T-helper 2 cell treated with Interferon-gamma antibody and Interleukin-4, amounts not matched to agents 100 ng/mL and 5 ng/mL, for 36 hours (primary cell): ENCODE measurements at places on chromosomes 12 and 14. TPM values are rescaled to one million over a fixed set of nuclear protein-coding genes. Genes with fewer than 3 reads are reported as not detected.

CBLN3 gene
- total RNA-seq = 5.0 and 5.5 TPM in 2 replicates

GARIN6 gene
- not detected in 2 replicates for total RNA-seq

KSR2 gene
- 0.02 and 0.05 TPM in 2 replicates for total RNA-seq

NPAS3 gene
- not detected in 2 replicates for total RNA-seq

OTOGL gene
- not detected in 2 replicates for total RNA-seq

TMEM119 gene
- 0.30 and 0.41 TPM in 2 replicates for total RNA-seq

ART4 gene
- total RNA-seq = not detected in 2 replicates

TEAD4 gene
- total RNA-seq = 1.8 and 2.7 TPM in 2 replicates

TAPBPL gene
- 45.8 and 49.0 TPM in 2 replicates for total RNA-seq

MYF5 gene
- not detected in 2 replicates for total RNA-seq

FRMD6 gene
- 4.5 and 5.0 TPM in 2 replicates for total RNA-seq

RNASE7 gene
- total RNA-seq = not detected in 2 replicates

LBHD2 gene
- total RNA-seq = not detected in 2 replicates

OR4K2 gene
- not detected in 2 replicates for total RNA-seq

DEGS2 gene
- 0.14 TPM in 1 of 2 replicates, not detected in the other for total RNA-seq

TAS2R14 gene
- total RNA-seq = 3.2 and 4.1 TPM in 2 replicates

GNPTAB gene
- total RNA-seq = 62.3 and 64.5 TPM in 2 replicates

MMP19 gene
- total RNA-seq = 0.05 TPM in 1 of 2 replicates, not detected in the other

C14orf132 gene
- 0.41 and 0.48 TPM in 2 replicates for total RNA-seq

ZNF385A gene
- 0.57 and 0.70 TPM in 2 replicates for total RNA-seq

SAMD15 gene
- 0.07 and 0.23 TPM in 2 replicates for total RNA-seq

PAX9 gene
- not detected in 2 replicates for total RNA-seq

MYO1H gene
- not detected in 2 replicates for total RNA-seq

IL22 gene
- not detected in 2 replicates for total RNA-seq

LGR5 gene
- total RNA-seq = not detected in 2 replicates

RDH12 gene
- not detected in 2 replicates for total RNA-seq

OR6S1 gene
- not detected in 2 replicates for total RNA-seq

CAPS2 gene
- 2.3 and 2.6 TPM in 2 replicates for total RNA-seq

STAC3 gene
- 8.8 and 9.1 TPM in 2 replicates for total RNA-seq

HOXC6 gene
- not detected in 2 replicates for total RNA-seq

C12orf42 gene
- total RNA-seq = 0.32 and 0.80 TPM in 2 replicates

AQP2 gene
- total RNA-seq = not detected in 2 replicates

KRT3 gene
- total RNA-seq = not detected in 2 replicates
